ENCODE measurements at places on chromosomes 4 and X.

DNA sequence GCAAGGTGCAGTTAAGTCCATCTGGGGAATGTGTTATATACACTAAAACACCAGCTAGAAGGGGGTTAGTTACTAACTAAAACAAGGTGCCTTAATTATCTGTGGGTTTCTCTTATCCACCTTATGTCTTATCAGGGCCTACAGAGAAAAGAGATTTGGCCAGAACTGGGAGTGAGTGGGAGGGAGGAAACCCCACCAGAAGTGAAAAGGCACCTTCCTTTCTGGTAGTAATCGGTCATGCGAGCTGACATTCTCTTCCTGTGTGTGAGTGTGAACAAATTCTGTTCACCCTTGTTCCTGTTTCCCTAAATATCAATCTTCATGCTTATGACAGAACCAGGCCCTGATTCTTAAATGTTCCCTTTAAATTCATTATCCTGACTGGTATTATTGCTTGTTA is 43.5 kb downstream of the SRPX2 start:
- no peak for DNase-seq

DNA sequence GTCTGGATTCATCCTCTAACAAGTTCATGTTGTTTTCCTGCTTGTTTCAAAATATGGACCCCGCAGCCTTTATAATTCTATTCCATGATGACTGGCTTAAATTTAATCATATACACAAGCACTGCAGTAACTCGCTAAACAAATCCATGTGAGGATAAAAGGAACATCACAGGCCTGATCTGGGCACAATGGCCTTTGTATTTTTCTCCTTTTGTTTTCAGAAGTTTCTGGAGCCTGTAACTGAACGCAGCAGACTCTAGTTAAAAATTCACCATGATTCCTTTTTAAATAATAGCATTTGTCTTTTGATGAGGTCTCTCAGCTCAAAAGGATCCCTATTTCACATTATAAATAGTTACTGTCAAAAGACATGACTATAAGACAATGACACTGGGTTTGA is 30.2 kb upstream of the TMEM184C start:
- no peak for DNase-seq

GRCh38 chr4:53371843-53372521 is 5.5 kb upstream of the FIP1L1 start:
- DNase-seq: no peak

GRCh38 chrX:150575419-150575814 is 7.0 kb downstream of the MTM1 start:
- peak; percentile 74 for DNase-seq

GRCh38 chr4:15003891-15004738 is 1.8 kb downstream of the CPEB2 start:
- DNase-seq: peak; percentile 49

- DNase-seq: no peak
These were observed 36.2 kb upstream of the PROM1 start for GRCh38 chr4:16119981-16120380.

GRCh38 chrX:110265661-110266060 is 52.2 kb downstream of the AMMECR1 start:
- no peak for DNase-seq

DNA sequence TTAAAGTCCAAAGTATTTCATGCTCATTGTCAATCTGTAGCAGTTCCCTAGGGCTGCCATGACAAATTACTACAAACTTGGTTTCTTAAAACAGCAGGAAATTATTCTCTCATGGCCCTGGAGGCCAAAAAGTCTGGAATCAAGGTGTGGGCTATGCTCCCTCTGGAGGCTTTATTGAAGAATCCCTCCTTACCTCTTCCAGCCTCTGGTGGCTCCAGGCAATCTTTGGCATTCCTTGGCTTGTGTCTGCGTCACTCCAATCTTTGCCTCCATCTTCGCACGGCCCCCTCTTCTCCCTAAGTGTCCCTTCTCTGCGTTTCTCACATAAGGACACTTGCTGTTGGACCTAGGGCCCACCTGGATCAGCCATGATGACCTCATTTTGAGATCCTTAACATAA is 170.4 kb downstream of the SMIM20 start:
- no peak for DNase-seq

Measured in stimulated activated CD4-positive, alpha-beta T cell treated with anti-CD3 and anti-CD28 coated beads, Interleukin-4, amount 100 ng/mL, for 4 hours (primary cell).